Iris pigment epithelial cell (primary cell): ENCODE measurements at places on chromosomes 2 and 18.

- no peak for DNase-seq
Observed at GRCh38 chr2:22361571-22361970, 1023.4 kb upstream of the KLHL29 start.

GRCh38 chr2:35503311-35503710 is 852.3 kb upstream of the CRIM1 start:
- no peak for DNase-seq

DNA sequence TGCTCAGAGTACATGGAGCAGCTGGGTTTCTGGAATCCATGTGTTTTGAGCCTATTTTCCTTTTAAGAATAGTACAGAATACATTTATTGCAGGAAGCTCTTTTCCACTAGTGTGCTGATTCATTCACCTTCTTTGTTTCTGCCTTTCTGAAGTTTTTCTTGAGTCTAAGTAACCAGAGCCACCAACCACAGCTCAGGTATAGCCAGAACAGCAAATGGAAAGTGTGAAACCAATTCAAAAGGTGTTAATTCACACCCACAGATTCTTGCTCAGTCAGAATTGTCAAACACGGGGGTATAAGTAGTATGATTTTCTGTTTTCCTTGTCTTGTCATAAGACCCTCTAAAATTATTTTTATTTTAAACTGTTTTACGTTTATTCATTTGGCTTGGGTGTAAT is 75.9 kb upstream of the DYNAP start:
- DNase-seq: no peak

GRCh38 chr2:157036726-157037125 is 220.8 kb upstream of the GALNT5 start:
- DNase-seq: no peak

DNA sequence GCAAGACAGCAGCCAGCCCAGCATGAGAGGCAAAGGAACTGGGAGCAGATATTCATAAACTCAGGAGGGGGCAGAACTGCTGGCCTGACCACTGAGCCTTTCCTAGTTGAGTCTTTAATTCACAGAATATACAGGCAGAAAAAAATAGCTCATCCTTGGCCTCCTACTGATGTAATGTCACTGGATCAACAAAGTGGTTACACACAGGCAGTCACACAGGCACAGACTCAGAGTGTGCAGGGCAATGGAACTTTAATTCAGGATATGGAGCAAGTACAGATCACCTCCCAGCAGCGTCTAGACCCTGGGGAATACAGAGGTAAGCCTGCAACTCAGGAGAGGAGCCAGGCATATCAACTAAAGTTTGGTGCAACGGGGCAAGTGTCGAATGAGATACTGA is 75.4 kb downstream of the TNP1 start:
- no peak for DNase-seq

DNA sequence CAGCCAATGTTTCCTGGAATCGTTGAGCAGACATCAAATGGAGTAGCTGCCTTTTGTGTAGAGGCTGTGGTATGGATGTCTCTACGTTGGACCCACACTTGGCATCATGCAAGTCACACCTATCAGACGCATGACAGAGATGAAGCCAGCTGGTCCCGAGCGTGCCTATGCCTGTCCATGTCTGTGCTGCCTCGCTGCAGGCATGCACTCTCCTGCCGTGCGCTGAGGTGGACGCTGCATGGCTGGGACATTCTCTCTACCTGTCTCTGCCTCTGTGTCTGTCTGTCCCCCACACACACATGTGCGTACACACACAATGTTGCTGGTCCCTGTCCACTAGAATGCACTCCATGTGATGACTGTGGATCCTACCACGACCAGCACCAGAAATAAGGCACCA is 514.2 kb upstream of the MYT1L start:
- DNase-seq: no peak

- DNase-seq: no peak
Observed at GRCh38 chr2:224846686-224847085, 130.5 kb upstream of the CCDC195 start.

- DNase-seq: no peak
Observed at GRCh38 chr2:237131749-237132533, 46.3 kb downstream of the COPS8 start.

- DNase-seq: peak; percentile 88
Observed at GRCh38 chr2:163157891-163158496, 319.4 kb upstream of the KCNH7 start.

- DNase-seq: peak; percentile 76
Observed at GRCh38 chr2:9327873-9328352, 95.4 kb downstream of the ITGB1BP1 start.

- no peak for DNase-seq
Observed at GRCh38 chr2:235320326-235320725, 173.5 kb upstream of the AGAP1 start.

- no peak for DNase-seq
Observed at GRCh38 chr18:50281972-50282520, 723 bp upstream of the MBD1 start.

GRCh38 chr2:98078701-98079100 is 8.3 kb upstream of the VWA3B start:
- no peak for DNase-seq

DNA sequence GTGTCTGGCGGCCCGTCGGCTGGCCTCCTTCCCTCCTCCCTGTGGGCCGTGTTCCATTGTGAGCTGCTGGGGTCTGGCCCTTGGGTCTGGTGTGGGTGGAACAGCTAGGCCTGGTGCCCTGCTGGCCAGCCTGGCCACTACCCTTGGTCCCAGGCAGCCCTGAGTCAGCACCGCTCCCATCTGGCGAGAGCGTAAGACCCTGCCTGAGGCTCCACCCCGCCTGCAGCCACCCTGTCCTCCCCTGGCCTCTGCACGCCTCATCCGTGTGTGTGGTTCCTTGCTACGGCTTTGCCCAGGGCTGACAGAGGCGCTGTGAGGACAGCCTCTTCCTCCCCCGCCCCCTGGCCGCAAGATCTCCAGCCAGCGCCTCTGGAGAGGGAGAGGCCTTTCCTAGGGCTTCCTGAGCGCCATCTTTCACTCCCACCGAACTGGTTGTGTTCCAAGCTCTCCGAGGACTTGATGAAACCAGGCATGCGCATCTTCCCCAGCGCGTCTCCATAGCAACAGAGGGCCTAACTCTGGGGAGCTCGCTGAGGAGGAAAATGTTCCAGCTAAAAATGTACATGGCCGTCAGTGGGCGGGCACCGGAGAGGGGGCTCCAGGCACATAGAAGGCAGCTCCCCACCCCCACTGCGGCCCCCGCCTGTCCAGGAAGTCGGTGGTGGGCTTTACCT is 83.0 kb downstream of the STPG4 start:
- peak; percentile 76 for DNase-seq

DNA sequence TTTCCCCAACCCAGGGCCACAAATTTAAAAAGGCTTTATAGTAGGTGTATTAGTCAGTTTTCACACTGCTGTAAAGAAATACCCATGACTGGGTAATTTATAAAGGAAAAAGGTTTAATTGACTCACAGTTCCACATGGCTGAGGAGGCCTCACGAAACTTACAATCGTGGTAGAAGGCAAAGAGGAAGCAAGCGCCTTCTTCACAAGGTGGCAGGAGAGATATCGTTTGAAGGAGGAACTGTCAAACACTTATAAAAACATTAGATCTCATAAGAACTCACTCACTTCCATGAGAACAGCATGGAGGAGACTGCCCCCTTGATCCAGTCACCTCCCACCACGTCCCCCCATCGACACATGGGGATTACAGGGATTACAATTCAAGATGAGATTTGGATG is 70.4 kb downstream of the FECH start:
- no peak for DNase-seq

DNA sequence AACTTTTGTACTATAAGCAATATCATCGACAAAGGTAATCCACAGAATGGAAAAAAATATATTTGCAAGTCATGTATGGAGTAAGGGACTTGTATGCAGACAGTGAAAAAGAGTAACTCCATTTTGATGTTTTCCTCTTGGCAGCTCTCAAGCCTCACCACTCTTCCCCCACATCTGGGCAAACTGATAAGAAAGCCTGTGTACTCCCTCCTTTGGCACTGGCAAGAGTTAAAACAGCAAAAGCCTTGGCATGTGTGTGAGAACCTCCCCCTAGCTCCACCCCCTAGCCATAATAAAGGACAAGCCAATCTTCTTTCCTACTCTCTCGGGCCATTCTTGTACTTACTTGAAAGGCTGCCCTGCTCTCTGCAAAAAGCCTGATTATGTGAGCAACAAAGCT is 335.2 kb downstream of the LRATD1 start:
- DNase-seq: no peak

DNA sequence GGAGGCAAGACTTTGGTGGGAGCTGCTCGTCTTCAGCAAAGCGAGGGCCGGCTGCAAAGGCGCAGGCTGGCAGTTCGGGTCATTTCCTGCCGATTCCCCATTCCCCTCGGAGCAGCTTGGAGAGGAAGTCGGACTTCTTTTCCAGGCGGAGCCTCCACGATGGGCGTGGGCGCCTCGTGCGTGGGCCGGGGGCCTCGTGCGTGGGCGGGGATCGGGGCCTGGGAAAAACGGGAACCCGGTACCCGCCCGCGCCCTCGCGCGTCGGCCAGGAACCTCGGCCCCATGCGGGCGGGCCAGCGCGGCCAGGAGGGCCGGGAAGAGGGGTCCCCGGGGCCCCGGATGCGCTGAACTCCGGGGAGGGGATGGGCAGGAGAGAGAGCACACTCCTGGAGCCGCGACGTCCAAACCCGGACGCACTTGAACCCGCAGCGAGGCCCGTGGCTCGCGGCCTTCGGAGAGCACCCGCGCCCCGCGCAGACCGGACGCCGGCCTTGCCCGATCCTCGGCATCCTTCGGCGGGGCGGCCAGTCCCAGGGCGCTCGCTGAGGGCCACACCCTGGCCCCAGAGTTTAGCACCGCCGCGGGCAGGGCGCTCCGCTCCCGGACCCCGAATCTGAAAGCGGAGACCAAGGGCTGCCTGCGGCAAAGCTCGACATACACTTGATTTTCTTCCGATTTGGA is 368.4 kb downstream of the MTX2 start:
- DNase-seq: peak; percentile 7

DNA sequence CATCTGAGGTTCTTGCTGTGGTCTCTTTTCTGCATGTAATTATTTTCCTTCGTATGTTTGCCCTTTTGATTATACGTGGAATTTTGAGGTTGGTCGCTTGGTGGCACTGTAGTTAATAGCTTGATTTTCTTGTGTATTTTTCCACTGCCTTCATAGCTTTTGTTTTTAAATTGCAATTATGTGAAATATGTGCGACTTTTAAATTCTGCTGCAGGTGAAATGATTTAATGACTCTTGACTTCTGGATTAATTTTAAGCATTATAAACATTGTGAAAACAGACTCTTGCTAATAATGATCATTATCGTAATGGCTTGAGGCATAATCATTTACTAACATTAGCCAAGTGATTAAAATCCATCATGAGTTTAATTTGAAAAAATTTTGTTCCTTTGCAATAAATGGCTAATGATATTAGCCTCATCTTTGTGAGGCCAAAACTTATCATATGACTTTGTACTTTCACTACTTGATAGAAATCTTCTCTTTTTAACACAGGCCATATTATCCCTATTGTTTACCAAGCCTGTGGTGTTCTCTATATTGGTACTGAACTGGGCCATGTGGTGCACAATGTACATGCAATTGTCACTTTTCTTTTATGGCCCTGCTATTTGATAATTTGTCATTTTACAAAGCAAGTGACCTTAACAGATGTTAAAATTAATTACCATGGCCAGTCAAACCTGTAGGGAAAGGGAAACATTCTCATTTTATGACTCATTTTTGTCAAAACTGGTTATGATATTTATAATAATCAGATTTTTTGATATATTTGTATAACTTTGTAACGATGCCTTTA is 62.8 kb upstream of the NEUROD1 start:
- DNase-seq: peak; percentile 67

- DNase-seq: no peak
Observed at GRCh38 chr2:113028112-113028511, 22.9 kb downstream of the IL36A start.

GRCh38 chr18:75066936-75067335 is 142.0 kb downstream of the PTGR3 start:
- DNase-seq: no peak

GRCh38 chr2:212135739-212136138 is 402.9 kb downstream of the ERBB4 start:
- DNase-seq: peak; percentile 60

DNA sequence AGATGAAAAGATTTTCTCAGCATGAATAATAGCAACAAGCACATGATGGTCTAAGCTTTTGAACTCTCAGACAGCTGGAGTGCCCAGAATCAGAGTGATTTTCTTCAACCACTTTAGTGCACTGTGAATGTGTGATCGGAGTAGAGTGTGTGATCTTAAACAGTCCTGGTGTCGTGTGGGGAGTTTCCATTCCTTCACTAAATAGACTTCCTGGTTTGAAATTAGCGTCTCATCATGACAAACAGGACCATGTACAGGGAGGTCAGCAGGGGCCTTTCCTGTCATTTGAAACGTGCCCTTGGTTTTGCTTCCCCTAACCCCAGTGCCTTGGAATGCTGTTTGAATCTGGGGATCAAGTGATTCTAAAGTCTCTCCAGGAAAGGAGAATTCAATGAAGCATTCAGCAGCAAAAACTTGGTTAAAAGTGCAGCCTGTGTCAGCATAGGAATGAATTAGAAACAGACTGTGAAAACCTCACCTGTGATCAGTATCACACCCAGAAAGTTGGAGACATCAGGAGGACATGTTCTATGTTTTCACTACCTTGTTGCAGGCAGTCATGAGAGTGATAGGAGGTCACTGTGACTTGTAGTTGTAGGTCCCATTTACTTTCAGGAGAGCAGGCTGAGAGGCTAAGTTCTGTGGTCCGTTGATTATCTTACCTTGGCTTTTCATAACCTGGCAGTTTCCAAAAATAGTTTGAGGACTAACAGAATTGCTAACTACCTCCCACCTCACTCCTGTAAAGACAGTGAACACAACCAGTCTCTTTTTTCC is 400.3 kb downstream of the MTX2 start:
- DNase-seq: no peak
